Stromal cell of bone marrow (primary cell): ENCODE measurements at places on chromosomes 4 and X.

GRCh38 chr4:145234091-145234706 is 53.8 kb upstream of the OTUD4 start:
- DNase-seq, result peak; percentile 28

GRCh38 chrX:105190252-105190853 is 30.1 kb downstream of the TEX13A start:
- DNase-seq, result no peak

- peak; percentile 7 for DNase-seq
These were observed 64.3 kb upstream of the GPR174 start for GRCh38 chrX:79080141-79080540.

- no peak for DNase-seq
These were observed 28.2 kb upstream of the NEIL3 start for GRCh38 chr4:177281351-177281909.

DNA sequence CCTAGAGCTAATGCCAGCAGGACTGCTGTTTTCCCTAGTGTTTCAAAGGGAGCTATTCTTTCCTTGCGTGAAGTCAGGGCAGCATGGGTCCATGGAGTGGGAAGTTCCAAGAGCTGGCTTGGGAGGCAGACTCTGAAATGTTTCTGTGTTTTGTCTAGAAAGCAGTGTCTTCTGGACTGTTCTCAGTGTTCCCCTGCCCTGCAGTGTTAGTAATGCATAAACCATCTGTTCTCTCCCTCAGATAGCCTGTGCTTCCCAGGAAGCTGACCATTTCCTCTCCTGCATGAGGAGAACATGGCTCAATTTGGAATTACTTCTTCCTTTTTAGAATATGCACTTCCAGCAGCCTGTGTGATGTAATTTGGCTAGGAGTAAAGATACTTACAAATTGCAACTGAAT is 116.7 kb upstream of the CXCL13 start:
- no peak for DNase-seq

- DNase-seq, result peak; percentile 9
These were observed 5.1 kb downstream of the PIGG start for GRCh38 chr4:504076-504475.

- DNase-seq, result no peak
These were observed 56.4 kb downstream of the PGRMC1 start for GRCh38 chrX:119292445-119292844.

DNA sequence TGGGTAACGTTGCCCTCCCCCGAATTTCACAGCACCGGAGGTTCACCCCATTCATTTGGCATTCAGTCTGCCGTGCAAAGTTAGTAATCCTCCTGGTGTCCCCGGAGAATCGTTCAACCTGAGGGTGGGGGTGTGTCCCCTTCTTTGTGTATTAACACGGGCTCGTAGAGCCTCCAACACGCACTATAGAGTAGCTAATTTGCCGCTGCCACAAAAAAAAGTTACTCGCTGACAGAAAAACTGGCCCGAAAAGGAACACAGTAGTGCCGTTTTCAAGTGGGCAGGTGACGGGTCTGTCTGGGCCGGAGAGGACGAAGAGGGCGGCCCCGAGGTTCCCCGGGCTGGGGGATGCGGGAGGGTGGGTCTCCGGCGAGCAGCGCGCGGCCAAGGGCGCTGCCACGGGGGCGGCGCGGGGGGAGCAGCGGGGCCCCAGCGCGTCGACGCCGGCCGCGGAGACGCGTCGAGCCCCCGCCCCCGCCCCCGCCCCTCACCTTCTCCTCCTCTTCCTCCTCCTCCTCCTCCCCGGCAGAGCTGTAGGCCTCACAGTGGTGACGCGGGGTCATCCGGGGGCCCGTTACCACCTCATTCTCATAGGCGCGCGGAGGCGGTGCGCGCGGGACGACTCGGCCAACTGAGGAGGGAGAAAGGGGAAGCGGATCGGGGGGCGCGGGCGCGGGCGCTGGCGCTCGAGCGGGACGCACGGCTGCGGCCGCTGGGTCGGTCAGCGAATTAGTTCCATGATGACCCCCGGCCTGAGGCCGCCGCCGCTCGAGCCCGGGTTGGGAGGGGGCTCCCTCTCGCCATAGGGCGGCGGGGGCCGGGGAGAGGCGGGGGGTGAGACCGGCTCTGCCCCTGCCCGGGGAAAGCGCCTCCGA is 571 bp downstream of the CCNI start:
- DNase-seq, result peak; percentile 40
